ENCODE measurements at places on chromosomes 4 and X. TPM values are rescaled to one million over a fixed set of nuclear protein-coding genes. Genes with fewer than 3 reads are reported as not detected.

MAGEB4 gene
- total RNA-seq, result not detected

SYNPO2 gene
- total RNA-seq, result 1.3 TPM

SSX4 gene
- total RNA-seq, result not detected

ARHGAP6 gene
- 0.11 TPM for total RNA-seq

SMARCA5 gene
- 19.6 TPM for total RNA-seq

TASL gene
- not detected for total RNA-seq

CLIC2 gene
- total RNA-seq, result 0.07 TPM

FGF16 gene
- not detected for total RNA-seq

XG gene
- not detected for total RNA-seq

HS6ST2 gene
- 0.15 TPM for total RNA-seq

ANXA3 gene
- total RNA-seq, result 84.9 TPM

FHDC1 gene
- total RNA-seq, result 1.1 TPM
